ENCODE measurements at places on chromosomes 12 and 14. TPM values are rescaled to one million over a fixed set of nuclear protein-coding genes. Genes with fewer than 3 reads are reported as not detected.

RND1 gene
- under 0.01 TPM for total RNA-seq

MYF5 gene
- 28.2 TPM for total RNA-seq

ANKRD33 gene
- not detected for total RNA-seq

RD3L gene
- total RNA-seq, result not detected

Data from skeletal muscle tissue (tissue), 5 donors.